ENCODE measurements at places on chromosomes 12 and 14.

DNA sequence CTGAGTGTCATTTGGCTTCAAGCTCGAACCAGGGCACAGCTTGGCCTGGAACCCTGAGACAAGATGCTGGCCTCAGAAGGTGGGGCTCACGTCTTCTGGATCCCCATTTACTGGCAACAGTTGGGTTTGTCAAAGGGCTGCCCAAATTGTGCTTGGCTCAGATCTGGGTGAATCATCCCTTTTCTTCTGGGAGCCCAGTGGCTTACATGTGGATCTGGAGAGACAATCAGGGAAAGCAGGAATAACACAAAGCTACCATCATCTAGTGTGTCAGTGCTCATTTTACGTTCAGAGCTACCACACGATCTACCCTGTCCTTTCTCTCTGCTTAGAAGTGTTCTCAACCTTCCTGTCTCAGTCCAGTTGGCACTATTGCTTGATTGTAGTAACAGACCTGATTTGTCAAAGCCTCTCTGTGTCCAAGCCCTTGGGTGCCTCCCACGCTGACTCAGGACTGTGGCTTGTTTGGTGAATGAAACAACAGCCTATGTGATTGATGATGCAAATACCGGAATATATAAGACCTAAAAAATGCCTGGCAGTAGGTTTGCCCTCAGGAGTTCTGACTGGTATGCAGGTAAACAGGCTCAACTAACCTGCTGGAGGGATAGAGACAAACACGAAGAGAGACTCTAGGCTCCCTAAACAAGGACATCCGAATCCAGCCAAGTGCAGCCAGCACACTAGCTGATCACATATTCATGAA lies 974.3 kb downstream of the VRK1 start:
- DNase-seq, result no peak

DNA sequence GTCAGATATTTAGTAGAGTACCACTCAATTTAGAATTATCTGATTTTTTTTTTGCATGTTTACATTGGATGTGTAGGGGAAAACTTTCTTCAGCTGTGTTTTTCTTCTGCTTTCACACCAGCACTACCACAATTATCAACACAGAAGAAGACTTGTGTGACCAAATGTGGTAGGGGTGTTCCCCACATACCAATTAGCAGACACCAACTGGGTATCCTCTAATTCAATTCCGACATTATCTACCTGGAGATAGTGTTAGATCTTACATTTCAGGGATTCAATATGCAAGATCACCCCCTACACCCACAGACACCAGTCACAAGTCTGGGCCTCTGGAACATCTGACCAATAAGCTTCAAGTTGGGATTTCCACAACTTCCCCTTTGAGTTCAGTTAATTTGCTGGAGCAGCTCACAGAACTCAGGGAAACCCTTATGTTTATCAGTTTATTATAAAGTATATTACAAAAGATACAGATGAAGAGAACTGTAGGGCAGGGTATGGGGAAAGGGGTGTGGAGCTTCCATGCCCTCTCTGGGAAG lies 4.1 kb upstream of the KLRG1 start:
- DNase-seq, result no peak

DNA sequence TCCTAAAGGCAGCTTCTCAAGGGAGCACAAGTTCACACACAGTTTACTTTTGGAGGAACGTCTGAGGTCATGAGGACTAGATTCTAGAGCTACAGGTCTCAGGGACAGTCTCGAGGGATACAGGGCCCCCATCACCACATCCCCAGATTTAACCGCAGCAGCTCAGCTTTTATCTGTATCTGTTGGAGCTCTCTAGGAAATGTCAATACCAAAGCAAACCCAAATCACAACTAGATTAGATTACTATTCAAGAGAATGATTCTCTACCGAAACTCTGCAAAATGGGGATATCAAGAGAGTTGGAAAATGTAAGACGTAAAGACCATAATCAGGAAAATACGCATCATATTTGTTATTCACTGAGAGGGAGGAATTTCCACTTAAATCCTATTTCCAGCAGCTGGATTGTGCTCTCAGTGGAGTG lies 4.0 kb upstream of the MYRFL start:
- no peak for DNase-seq

DNA sequence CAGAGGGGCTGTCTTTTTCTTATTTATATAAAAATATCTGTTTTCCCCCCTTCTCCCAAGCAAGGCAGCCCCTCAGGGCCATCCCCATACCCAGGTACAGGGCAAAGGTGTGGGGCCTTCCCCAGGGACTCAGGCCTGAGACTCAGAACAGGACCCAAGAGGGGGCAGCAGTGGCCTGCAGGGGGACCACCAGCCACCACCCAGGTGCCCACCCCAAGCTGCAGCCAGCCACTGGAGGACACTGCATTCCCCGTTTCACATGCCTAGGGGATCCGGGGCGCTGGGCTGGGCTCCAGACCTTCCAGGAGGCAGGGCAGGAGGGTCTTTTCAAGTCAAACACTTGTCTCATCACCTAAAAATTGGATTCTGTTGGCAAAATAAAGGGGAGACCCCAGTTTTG lies 83.3 kb downstream of the SCARB1 start:
- DNase-seq, result no peak

- no peak for DNase-seq
Measured at GRCh38 chr14:84125676-84126075, 1404.3 kb upstream of the FLRT2 start.

- no peak for DNase-seq
Measured at GRCh38 chr14:61147831-61148549, 133.1 kb downstream of the TMEM30B start.

- DNase-seq, result no peak
Measured at GRCh38 chr14:22622255-22622654, 21.9 kb downstream of the OR6J1 start.

- DNase-seq, result no peak
Measured at GRCh38 chr12:124296295-124296915, 1.5 kb downstream of the RFLNA start.

DNA sequence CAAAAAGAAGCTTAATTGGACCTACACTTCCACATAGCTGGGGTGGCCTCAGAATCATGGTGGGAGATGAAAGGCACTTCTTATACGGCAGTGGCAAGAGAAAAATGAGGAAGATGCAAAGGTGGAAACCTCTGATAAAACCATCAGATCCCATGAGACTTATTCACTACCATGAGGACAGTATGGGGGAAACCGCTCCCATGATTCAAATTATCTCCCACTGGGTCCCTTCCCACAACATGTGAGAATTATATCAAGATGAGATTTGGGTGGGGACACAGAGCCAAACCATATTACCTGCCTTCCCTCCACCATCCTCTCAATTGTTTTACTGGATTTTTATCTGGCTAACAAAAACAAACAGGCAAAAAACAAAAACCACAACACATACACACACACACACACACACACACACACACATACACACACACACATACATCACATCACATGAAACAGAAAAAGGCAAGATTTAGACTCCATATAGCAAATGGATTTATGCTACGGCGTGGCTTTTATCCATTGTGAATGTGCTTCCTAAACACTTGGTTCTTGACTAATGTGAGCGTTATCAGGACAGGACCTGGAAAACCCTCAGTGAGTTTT lies 66.7 kb downstream of the ZFP36L1 start:
- DNase-seq, result no peak

DNA sequence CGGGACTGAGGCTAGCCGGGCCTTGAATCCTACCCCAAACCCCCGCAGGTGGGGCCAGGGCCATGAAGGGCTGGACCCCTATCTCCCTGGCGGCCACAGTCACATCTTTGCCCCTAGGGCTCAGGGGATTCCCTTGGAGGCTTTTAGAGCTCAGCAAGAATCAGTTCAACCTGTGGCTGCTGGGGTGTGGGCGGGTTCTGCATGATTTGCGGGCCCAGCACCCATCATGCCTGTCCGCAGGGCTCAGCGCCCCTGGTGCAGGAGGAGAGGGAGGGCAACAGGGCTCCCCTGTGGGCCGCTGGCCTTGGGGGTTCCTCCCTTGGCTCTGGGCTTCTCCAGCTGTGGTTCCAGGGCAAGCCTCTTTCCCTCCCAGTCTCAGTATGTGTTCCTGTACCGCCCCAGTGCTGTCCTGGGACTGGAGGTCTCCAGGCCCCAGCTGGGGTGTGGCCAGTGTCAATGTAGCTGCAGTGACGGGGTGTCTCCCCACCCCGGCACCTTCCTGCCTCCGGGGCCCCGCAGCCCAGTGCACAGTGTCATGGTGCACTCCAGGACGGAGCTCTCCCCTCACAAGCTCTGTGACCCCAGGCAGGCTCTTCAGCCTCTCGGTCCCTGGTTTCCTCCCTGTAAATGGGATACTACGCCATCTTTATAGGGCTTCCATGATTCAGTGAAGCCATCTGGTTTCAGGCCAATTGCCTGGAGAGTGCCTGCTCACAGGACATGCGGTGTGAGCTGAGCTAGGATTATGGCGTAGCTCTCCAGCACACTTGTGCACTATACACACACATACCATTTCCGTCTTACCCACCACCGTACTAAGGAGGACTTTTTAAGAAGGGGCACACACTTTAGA lies 9.9 kb upstream of the LBHD2 start:
- no peak for DNase-seq

DNA sequence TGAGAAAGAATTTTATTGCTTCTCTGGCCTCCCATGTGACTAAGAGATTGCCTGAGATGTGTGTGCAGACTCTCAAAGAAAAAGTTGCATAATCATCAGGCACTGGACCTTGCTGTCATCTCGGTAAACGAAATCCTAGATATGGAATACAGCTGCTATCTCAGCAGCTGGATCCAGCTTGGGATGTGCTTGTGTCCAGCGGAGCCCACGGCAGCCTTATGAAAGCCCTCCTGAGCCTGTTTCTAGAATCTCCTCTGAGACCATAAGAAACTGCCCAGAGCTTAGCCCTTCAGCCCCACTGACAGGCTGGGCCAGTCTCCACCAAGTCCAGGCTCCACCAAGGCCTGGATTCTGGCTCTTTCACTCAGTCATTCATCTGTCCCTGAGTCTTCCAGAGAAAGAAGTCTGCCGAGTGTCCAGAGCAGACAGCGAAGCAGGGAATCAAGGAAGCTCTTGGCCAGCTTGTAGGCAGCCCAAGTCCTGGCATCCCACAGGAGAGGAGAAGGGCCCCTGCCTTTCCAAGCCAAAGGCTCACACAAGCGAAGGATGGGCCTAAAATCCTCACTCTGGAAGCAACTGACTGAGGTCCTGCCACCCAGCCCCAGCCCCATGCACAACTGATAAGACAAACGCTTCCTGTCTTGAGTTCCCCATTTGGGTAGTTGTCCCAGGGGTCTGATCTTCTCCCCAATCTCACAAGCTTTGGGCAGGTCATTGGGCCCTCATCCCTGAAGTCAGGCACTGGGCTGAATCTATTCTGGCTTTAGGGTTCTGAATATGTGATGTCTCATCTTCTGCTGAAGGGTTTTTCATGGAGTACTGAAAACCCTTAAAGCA lies 97.8 kb downstream of the SEC23A start:
- no peak for DNase-seq

- no peak for DNase-seq
Measured at GRCh38 chr12:18942669-18943068, 186.9 kb upstream of the PLEKHA5 start.

GRCh38 chr14:100239211-100239839 lies 381 bp downstream of the YY1 start:
- DNase-seq, result no peak

- no peak for DNase-seq
Measured at GRCh38 chr12:112936927-112937326, 1.3 kb upstream of the OAS3 start.

- DNase-seq, result no peak
Measured at GRCh38 chr12:128316973-128317526, 50.1 kb downstream of the TMEM132C start.

DNA sequence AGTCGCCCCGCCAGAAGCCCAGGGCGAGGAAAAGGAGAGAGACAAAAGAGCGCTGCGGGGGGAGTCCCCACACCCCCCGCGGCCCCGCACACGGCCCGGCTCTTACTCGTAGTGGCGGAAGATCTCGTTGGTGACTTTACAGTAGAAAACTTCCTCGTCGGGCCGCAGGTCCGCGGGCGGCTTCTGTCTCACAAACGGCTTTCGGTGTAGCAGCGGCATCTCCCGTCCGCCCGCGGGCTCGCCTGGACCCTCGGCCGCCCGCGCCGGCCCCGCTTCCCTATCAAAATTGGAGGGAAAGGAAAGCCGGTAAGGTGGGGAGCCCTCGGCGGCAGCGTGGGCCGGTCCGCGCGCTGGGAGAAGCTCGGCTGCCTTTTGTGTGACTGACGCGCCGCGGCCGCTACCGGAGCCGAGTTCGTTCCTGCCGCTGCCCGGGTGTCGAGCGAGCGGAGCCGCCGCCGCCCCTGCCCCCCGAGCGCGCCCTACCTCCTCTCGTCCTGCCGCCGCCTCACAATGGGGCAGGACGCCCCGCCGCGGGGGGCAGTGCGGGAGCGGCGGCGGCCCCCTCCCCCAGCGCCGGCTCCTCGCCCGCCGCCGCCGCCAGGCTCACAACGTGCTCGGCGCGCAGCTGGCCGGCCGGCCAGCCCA lies 652 bp downstream of the BAZ1A start:
- peak; percentile 28 for DNase-seq

- DNase-seq, result no peak
Measured at GRCh38 chr14:28057359-28058296, 709.0 kb upstream of the FOXG1 start.

Measured in activated naive CD4-positive, alpha-beta T cell (primary cell).